ENCODE measurements at places on chromosomes 16 and 17.
A peak's percentile ranks its signal among the peaks of the same experiment; 100 is the strongest.

- no peak for DNase-seq
Observed at GRCh38 chr16:69276148-69277115, 34.7 kb upstream of the VPS4A start.

DNA sequence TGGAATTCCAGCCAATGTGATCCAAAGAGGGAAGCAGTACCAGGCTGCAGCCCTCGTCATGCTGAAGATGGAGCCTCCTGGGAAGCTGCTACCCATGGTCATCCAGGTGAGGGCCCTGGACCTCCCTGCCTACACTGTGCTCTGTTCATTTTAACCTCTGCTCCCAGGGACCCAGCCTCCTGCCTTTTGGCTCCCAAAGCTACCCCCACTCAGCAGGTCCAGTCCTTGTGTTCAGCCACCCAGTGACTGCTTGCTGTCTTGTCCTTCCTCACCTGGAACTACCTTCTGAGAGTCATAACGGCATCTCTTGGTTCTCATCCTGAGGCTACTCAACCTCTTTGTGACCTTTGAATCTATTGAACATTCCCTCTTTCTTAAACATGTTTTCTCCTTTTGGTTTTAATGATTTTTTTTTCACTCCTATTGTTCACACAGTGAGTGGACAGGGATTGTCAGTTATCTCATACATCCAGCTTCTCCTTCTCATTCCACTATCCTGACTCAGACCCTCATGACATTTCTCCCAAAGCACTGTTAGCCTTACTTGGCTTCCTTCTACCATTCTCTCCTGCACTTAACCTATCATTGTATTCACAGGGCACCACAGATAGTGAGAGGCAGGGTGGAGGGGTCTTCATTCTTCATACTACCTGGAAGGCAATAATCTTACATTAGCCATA, 53.3 kb downstream of the GOSR1 start:
- no peak for DNase-seq

- no peak for DNase-seq
Observed at GRCh38 chr17:35489944-35490343, 41.4 kb upstream of the SLFN13 start.

GRCh38 chr17:8189041-8189710, 804 bp downstream of the BORCS6 start:
- DNase-seq, result no peak

DNA sequence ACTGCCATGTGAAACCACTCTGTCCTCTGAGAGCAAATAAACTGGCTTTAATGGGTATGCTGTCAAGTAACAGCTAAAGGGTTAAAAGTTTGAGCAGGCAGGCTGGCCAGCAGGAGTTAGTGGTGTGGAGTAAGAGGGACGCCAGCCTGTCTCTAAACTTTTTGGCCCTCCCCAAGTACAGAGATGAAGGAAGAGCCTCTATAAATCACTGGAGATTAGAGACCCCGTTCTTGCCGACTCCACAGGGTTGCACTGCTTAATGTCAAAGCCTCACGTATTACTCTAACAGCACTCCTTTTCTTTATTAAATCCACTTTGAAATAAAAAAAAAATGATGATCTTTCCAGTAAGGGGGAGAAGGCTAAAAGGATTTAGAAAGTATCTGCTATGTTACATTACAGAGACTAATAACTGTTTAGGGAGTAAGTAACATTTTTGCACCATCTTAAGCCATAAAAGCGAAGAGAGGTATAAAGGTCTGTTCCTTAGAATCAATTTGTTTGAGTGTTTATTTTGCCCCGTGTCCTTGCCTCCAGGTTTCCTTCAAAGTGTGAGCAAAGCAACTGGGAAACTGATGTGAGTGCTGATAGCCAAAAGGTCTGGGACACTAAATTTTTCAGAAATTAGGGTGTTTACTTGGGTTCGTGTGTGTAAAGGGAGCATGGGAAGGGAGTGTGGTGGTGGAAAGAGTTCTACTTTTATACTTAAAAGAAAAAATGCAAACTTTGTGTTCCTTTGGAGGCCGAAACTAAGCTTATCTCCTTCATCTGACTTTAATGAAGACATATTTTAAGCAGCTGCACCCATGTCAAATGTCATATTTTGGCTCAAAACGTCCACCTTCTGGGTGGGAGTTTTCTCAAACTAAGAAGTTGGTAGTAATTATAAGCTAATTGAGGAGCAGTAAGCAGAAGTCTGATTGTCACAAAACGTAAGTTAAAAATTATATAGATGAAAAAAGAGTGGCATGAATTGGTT, 109.9 kb upstream of the TBX2 start:
- no peak for DNase-seq

- peak; percentile 55 for DNase-seq
Observed at GRCh38 chr16:964356-965035, 6.3 kb downstream of the LMF1 start.

- peak; percentile 36 for DNase-seq
Observed at GRCh38 chr17:35892091-35893035, 12.2 kb upstream of the CCL5 start.

DNA sequence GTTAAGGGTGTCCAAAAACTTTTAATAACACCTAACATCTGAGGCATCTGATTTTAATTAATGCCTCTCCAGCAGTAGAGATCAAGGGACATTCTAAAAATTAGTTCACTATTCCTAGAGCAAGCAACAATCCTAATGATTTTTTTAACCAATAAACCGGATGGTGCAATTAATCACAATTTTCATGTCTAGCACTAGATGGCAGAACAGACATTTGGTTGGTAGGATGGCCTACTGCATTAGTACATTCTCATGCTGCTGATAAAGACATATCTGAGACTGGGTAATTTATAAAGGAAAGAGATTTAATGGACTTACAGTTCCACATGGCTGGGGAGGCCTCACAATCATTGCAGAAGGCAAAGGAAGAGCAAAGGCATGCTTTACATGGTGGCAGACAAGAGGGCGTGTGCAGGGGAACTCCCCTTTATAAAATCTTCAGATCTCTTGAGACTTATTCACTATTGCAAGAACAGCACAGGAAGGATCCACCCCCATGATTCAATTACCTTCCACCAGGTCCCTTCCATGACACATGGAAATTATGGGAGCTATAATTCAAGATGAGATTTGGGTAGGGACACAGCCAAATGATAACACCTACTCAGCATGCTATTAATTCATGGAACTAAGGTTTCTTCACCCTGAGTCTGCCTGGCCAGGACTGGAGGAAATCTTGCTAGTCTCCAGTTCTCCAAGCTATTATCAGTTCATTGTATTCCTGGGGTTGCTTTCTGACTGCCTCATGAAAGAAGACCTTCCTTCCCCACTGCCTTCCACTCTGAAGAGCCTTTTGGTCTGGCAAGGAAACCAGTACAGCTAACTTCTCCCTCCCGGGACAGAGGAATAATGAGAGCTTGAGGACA, 24.8 kb downstream of the HS3ST3A1 start:
- no peak for DNase-seq

DNA sequence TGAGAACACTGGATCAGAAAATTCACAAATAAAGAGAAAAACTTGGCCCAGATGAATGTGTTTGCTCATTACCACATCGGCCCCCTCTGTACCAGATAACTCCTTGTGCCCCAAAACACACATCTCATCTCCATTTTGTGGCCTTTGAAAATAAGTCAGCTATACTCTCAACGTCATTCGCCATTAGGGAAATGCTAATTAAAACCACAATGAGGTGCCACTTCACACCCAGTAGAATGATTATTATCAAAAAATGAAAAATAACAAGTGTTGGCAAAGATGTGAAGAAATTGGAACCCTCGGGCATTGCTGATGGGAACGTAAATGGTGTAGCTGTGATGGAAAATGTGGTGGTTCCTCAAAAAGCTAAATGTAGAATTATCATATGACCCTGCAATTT, 34.6 kb upstream of the AKTIP start:
- DNase-seq, result no peak

GRCh38 chr17:58324056-58324408, 4.6 kb downstream of the TSPOAP1 start:
- no peak for DNase-seq

DNA sequence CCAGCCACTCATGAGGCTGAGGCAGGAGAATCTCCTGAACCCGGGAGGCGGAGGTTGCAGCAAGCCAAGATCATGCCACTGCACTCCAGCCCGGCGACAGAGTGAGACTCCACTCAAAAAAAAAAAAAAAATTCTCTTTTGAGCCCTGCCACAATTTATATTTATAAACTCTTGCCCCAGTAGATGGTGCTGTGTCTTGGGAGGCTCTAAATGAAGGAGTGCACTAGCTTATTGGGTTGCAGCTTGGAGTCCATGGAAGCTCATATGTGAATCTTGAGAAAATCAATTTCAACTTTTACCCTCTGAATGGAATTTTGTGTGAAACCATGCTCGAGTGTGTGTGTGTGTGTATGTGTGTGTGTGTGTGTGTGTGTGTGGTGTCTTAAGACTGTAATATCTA, 420.1 kb downstream of the HS3ST4 start:
- no peak for DNase-seq

- DNase-seq, result no peak
Observed at GRCh38 chr16:69166221-69166833, 20.6 kb upstream of the SNTB2 start.

DNA sequence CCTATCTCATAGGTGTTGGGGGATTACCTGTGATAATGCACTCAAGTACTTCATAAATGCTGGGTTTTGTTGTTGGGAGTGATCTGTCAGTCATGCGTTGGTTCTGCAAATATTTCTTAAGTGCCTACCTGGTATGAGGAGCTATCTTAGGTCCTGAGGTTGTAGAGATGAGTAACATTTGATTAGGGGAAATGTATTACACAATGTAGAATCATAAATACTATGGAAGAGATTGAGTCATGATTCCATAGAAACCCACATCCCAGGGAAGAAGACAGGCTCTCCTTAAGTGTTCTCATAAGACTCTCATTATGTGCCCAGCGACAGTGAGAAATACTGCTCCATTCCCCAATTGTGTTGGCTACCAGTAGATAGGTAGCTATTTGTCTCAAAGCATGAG, 240.1 kb downstream of the FTO start:
- DNase-seq, result no peak

DNA sequence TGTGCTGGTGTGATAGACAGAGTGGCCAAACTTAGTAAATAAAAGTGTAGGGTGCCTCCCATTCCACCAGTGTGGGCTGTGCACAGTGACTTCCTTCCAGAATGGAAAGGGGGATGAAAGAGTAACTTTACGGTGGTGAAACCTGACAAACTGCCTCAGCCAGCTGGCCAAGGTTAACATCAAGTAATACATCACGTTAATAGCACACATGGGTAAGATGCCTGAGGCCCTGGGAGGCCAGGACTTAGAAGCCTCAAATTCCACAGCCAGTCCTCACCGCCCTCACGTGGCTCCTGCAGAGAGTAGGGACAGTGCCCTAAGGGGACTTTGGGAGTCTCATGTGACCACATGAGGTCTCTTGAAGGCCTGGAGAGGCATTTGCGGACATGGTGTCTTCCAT, 14.1 kb downstream of the RMI2 start:
- no peak for DNase-seq

- DNase-seq, result no peak
Observed at GRCh38 chr16:25260416-25260815, 2.8 kb upstream of the ZKSCAN2 start.

DNA sequence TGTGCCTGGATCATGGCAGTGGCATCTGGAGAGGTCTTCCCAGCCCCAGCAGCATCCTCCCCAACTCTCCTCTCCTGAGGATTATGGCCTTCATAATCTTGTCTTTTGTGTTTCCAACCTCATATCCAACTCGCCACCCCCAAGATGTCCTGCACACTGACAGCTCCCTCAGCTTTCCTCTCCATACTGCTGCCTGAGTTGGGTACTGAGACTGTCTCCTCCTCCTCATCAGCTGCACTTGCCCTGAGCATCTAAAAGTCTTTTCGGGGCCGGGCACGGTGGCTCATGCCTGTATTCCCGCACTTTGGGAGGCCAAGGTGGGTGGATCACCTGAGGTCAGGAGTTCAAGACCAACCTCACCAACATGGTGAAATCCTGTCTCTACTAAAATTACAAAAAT, 2.0 kb downstream of the CD300LB start:
- DNase-seq, result no peak

DNA sequence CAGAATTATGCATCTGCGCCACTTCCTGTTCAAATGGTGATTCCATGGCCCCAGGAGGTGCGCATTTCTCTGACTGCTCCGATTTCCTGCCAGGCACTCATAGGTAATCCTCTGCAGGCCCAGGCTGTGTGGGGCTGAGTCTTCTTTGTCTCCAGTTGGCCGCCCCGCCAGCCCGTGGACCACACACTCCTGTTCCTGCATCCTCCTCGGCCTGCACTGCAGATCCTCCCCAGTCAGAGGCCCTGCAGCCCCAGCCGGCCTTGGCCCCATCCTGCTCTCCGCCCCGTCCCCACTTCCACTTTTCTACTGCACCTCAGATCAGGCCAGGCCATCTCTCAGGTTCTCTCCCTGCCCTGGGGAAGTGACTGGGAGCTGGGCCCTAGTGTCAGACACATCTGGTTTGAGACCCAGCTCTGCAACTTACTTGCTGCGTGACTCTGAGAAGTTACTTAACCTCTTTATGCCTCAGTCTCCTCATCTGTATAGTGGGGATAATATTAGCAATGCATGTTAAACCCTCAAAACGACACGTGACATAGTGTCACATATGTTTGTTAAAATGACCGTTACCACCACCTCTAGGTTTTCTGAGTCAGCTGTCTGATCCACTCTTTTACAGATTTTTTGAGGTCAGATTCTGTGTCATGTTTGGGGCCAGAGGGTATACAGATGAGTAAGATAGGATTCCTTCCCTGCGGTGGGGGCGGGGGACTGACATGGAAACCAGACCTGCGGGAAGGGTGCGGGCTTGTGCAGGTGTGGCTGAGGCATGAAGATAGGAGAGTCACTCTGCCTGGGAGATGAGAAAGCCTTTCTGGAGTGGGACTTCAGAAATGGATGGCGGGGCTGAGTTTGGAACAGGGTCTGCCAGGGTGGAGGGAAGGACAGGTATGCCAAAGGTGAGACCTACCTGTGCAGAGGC, 12.8 kb downstream of the RAB11FIP4 start:
- no peak for DNase-seq

GRCh38 chr17:46768540-46768870, 50.0 kb downstream of the WNT3 start:
- no peak for DNase-seq

DNA sequence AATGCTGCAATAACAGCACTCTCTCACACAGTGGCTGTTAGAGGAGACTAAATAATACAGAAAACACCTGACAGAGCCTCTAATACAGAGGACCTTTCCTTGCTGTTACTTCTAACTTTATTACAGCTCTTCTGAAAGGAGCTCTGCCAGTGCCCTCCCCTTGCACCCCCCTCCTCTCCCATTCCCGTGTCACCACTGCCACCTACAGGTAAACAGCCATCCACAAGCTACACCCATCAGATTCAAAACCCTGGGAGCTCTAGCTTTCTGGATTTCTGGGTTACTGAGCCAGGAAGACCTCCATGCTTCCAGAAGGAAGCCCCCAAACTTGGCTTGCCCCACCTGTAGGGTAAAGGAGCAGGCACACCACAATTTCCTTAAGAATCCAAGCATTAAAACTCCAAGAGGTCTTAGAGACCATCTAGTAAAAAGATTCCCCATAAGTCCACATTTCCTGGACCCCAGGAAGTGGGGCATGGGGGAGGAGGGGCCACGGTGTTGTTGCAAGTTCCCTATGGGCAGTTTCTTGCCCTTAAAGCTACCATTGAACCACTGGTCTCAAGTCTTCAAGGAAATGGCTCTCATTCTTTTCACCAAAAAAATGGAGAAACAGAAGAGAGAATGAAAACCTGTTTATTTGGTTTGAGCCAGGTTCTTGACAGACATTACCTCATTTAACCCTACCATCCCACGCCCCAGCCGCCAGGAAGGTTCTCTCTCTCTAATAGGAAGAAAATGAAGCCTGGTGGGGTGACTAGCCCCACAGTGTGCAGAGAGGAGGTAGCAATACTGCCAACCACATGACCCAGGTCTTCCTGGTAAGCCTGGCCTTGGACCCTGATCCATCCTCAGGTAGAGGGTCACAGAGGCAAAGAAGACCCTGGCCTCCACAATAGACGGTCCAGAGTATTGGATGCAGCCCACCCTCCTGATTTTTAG, 52.8 kb downstream of the TOM1L2 start:
- peak; percentile 49 for DNase-seq

Measured in T-helper 9 cell (primary cell).